ENCODE measurements at places on chromosomes 6 and 20.

- no peak for DNase-seq
Observed at GRCh38 chr6:116535109-116535508, 10.4 kb downstream of the TRAPPC3L start.

DNA sequence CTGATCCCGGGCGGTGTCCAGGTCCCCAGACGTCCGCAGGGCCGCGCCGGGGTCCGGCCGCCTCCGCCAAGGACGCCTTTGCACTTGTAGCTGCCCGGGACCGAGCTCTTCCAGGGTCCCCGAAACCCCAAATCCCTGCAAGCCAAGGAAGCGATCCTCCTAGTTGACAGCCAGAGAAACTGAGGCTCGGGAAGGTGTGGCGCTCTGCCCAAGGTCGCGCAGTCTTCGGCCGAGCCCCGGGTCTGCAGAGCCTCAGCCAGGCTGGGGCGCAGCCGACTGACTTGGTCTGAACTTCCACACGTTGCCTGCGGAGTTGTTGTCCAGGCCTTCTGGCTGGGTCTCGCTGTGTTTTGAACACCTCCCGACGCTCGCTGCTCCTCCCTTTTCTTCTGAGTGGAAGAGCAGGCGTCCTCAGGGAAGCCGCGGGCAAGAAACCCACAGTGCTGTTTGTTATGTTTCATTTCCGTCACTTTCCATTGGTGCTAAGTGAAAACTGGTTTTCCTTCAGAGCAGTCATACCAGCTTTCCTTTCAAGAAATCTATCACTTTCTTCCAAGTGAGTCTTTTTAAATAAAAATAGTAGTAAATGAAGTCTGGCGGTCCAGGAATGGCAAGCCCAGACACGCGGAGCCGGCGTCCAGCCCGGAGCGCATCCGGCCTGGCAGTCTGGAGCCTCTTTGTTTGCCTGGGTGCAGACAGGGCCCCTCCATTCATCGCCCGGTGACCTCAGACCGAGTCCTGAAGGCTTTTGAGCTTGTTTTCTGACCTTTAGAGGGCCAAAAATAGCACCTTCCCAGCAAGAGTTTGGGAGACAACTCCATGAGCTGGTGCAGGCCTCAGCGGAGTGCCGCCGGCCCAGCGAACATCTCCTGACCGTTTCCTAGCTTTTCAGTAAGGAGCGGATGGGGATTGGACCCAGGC is 698 bp downstream of the FAM210B start:
- no peak for DNase-seq

- no peak for DNase-seq
Observed at GRCh38 chr6:1630212-1630770, 20.6 kb downstream of the FOXC1 start.

DNA sequence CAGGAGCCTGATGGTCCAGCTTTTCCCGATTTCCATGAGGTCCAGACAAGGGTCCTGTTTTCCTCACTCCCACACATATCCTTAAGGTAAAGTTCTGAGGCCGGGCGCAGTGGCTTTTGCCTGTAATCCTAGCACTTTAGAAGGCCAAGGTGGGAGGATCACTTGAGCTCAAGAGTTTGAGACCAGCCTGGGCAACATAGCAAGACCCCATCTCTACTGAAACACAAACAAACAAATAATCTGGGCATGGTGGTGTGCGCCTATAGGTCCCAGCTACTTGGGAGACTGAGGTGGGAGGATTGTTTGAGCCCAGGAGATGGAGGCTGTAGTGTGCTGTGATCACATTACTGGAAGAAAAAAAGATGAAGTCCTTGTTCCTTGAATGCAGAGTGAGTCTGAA is 53.2 kb upstream of the IYD start:
- DNase-seq: no peak

DNA sequence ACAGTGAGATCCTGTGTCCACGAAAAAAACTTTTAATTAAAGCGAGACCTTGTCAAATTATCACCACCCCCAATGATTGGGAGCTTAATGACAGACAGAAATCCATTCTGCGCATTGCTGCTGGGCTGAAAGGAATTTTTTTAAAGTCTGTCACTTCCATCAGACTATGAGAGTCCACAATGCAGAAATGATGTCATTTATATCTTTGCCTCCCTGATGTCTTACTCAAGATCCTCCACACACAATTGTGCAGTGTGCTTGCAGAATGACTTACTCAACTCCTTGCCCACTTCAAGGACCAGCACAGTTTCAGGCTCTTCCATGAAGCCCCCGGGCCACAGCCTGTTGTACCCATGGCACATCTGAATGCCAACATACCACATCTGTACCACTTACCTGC is 41.0 kb downstream of the GPLD1 start:
- DNase-seq: no peak

DNA sequence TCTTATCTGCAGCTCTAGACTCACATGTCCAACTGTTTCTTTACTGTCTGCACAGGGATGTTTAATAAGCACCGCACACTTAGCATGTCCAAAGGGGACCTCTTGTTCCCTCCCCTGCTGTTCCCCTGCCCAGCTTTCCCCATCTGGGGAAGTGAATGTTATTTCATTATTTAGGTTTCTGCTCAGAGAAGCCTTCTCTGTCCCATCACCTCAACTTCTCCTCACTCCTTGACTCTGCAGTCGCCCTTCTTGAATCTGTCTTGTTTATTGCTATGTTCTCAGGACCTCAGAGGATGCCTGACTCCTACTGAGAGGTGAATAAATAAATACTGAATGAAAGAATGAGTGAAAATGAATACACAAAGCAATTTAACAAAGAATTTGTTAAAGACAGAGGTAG is 121.0 kb downstream of the SASH1 start:
- no peak for DNase-seq

- DNase-seq: no peak
Observed at GRCh38 chr6:30769853-30770524, 25.6 kb upstream of the IER3 start.

DNA sequence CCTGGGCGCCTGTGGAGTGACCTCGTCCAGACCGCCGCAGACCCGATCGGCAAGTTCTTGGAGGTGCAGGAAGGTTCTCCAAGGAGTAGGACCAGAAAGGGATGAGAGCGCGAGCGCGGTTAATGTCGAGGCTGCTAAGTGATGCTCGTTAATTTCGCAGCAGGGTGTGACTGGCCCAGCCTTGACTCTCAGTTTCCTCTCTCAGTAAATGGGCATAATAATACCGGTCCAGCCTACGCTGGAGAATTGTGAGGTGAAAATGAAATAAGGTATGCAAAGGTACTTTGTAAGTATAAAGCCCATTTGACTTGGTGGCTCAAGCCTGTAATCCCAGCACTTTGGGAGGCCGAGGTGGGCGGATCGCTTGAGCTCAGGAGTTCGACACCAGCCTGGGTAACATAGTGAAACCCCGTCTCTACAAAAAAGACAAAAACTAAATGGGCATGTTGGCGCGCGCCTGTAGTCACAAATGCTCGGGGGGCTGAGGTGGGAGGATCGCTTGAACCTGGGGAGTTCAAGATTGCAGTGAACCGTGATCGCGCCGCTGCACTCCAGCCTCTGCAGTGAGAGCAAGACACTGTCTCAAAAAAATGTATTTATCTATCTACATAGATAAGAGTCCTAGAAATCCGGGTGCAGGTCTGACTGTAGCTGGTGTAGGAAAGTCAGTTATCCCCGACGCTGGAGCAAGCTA is 634 bp upstream of the BTBD9 start:
- no peak for DNase-seq

- no peak for DNase-seq
Observed at GRCh38 chr20:25033265-25033923, 24.5 kb downstream of the ACSS1 start.

GRCh38 chr6:132190815-132191175 is 210.5 kb downstream of the MOXD1 start:
- no peak for DNase-seq
